HT-29 (cell line): ENCODE measurements at places on chromosomes 12 and 14.
A peak's percentile ranks its signal among the peaks of the same experiment; 100 is the strongest.

GRCh38 chr12:71552728-71553501 lies 110.7 kb downstream of the ZFC3H1 start:
- DNase-seq, result no peak

DNA sequence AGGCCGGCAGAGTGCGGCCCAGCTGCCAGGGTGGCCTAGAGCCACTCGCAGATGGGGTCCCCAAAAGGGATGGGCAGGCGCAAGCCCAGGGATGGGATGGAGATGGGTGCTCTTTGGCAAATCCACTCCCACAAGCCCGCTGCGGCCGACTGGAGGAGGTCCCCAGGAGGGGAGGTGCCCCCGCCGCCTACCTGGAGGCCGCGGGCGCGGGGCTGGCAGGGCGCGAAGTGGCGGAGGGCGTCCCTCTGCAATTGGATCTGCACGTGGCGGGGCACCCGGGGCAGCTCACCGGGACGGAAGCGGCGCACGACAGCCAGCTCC lies 730 bp downstream of the PPP1R3E start:
- no peak for DNase-seq

GRCh38 chr14:76421662-76422061 lies 45.7 kb downstream of the ESRRB start:
- no peak for DNase-seq

- no peak for DNase-seq
Observed at GRCh38 chr12:29734305-29734704, 49.4 kb downstream of the TMTC1 start.

DNA sequence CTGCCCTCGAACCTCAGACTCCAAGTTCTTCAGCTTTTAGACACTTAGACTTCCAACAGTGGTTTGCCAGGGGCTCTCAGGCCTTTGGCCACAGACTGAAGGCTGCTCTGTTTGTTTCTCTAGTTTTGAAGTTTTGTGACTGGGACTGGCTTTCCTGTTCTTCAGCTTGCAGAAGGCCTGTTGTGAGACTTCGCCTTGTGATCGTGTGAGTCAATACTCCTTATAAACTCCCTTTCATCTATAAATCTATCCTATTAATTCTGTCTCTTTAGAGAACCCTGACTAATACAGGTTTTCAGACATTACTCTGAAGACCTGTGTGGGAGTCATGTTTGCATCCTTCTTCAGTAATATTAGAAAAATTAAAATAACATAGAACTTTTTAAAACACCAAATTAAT lies 289.1 kb downstream of the RMST start:
- peak; percentile 12 for DNase-seq

- no peak for DNase-seq
Observed at GRCh38 chr14:31893221-31893757, 183.8 kb upstream of the ARHGAP5 start.

- DNase-seq, result no peak
Observed at GRCh38 chr14:37318938-37319337, 121.2 kb downstream of the MIPOL1 start.

DNA sequence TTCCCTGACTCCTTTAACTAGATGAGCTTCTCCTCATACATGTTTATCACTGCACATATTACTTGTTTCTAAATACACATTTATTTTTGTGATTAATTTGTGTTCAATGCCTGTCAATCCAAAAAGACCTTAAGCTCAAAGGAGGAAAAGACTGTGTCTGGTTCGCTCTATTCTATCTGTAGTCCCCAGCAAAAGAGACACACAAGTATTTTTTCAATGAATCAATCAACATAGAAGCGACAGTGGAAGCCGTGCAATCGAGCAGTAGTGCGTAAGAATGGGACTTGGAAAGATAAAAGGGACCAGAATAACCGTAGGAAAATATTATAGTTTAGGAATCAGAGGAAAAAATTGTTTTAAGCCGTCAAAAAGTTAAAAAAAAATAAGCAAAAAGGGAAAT lies 951 bp downstream of the WDHD1 start:
- DNase-seq, result no peak

DNA sequence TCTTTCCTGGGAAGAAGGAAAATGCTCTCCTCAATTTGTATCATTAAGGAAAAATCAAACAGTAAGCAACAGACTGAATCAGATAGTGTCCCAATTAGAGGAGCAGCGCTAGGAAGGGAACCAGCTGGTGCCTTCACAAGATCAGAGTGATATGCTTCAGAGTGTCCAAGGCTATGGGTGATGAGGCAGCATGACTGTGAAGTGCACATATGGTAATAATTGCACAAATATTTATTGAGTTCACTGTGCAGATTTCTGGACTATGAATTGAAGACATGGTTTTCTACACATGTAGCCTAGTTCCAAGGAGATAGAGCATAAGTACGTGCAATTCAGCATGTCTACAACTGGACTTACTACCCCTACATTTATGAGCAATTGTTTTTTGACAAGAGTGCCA lies 78.8 kb upstream of the EVL start:
- DNase-seq, result no peak

DNA sequence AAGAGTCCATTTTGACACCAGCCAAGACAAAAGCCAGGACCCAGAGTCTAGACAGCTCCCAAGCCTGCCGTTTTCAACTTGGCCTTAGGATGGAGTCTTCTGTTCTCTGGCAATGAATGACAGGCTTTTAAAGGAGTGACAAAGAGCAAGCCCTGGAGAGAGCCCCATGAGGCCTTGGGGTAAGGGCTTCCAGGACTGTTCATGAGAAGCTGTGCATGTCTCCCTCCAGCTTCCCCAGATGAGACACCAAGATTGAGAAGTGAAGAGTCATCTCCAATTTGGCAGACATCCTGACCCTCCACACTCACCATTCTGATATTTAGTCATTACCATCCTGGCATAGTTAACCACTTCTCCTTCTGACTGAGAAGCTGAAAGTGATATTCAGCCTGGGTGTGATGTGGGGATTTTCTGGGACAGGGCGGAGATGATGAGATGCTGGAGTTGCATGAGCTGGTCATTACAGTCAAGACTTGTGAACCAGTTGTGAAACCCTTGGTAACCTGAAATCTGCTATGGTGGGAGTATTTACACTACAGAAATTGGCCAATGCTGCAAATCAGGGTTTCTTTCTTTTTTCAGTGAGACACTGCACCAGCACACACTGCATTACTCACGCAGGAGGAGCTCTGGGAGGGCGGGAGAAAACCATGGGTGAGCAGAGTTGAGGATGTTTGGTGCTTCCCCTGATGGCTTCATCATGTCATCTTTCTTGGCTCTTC lies 77.8 kb downstream of the VCPKMT start:
- no peak for DNase-seq

DNA sequence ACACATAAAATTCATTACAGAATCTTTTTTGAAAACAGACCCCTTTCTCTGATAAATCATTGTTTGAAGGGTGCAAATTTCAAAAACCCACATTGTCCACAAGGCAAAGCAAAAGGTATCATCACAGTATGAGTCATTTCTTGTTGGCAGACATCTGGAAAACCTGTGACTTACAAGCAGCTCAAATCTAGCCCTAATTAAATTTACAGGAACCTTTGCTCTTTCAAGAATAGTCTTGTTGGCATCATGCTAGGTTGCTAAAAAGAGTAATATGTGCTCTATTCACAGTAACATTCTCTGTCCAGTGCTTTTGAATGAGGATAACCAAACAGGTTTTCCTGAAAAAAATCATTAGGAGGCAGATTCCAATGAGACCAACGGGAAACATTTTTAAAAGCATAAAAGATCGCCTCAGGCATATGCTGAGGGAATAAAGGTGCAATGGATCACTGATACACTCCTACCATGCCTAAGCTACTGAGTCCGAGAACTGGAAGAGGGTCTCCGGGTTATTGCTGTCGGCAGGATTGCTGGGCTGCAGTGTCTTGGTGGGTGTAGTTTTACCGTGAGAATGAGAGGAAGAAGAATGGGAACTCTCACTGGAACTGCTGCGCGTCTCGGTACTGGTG lies 55.5 kb upstream of the TTC7B start:
- DNase-seq, result no peak

DNA sequence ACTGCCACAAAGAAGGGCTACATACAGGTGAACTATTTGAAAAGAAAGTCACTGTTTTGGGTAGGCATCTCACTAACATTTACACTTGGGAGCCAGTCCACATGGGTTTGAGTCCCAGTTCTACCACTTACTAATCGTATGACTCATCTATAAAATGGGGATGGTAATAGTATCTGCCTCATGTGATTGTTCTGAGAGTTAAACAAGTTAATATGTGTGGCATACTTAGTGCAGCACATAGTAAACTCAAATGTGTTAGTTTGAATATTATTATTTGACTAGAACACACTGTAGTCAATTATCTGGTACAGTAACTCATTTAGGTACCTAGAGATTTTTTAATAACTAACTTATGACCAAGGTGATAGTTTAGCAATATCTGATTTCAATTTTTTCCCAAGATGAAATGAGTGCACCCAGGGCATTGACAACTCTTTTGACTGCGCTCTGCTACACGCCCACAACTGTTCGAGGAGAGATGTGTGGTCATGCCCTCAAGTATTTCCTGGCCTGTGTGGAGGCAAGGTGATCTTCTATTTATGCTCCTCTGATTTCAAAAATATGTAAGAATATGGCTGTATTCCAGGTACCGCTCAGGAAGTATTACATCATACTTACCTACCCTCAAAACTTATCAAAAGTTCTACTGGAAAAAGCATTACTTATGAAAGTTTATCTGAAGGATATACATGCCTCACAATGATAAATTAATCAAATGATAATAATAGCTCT lies 210.6 kb upstream of the EGLN3 start:
- no peak for DNase-seq

GRCh38 chr12:1575408-1576401 lies 18.7 kb downstream of the FBXL14 start:
- DNase-seq, result peak; percentile 41

DNA sequence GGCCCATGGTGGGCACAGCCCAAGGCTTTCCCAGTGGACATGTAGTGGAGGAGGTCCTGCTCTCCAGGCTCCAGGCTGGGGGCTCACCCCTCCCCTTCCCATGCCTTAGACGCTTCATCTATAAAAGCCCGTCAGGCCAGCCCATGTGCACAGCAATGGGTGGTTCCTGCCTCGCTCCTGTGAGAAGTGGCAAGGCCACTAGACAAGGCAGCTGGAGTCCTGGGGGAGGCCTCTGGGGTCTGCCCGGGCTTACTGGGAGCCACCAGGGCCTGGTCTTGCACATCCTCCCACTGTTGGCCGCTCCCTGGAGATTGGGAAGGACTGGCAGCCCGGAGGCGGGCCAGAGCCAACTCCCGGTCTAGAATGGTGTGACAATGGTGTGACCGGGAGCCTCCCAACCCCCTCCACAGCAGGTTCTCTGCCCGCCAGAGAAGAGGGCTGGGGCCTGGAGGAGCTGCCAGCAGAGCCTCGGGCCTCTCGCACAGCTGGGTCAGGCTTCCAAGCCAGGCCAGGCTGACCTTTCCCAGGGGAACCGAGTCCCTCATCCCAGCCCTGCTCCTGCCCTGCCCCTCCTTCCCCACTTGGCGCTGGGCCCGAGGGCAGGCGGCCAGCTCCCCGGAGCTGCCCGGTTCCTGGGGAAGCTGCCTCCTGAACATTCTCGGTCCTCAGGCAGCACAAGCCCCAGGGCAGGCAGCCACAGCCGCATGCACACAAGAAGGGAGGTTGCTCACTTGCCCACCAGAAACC lies 97.9 kb downstream of the RFLNA start:
- peak; percentile 82 for DNase-seq

- no peak for DNase-seq
Observed at GRCh38 chr14:52314595-52315354, 663 bp downstream of the PTGER2 start.

GRCh38 chr12:46958599-46959290 lies 120.7 kb upstream of the PCED1B start:
- DNase-seq, result no peak

- DNase-seq, result no peak
Observed at GRCh38 chr14:74792249-74793039, 29.3 kb downstream of the YLPM1 start.

DNA sequence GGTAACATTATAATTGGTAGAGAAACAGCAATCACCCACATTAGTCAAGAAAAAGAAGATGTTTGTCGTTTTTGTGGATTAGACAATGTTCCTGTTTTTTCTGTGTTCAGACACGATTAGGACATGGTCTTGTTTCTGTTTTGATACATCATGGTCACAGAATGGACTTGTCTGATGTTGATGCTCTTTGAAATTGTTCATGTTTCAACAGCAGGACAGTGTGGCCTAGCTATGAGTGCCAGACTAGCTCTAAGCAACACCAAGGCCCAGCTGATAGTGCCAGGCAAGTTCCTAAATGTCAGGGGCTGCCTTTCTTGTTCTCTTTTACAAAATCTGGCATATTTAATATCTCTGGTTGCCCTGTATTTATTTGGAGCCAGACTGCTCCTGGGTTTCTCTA lies 40.9 kb upstream of the TOMM20L start:
- no peak for DNase-seq

GRCh38 chr14:73235531-73236155 lies 1.7 kb upstream of the PAPLN start:
- DNase-seq, result no peak

DNA sequence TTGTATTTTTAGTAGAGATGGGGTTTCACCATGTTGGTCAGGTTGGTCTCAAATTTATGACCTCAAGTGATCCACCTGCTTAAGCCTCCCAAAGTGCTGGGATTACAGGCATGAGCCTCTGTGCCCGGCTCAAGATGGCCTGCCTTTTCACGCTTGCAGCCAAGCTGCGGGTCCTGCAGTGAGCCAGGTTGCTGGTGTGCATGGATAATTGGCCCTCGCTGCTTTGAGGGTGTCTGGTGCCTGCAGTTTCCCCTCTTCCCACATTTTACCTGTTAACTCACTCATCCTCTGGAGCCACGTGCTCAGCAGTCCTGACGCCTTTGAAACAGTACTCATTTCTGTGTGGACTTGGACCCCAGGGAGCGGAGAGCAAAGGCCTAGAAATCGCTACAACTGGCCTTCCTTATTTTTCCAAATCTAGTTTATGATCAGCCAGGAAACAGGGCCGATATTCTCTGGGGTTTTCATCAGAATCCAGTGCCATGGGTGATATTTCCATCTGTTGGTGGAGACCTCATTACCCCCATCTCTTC lies 42.2 kb downstream of the TPCN1 start:
- DNase-seq, result no peak

GRCh38 chr12:28780960-28781359 lies 368.1 kb upstream of the FAR2 start:
- DNase-seq, result no peak

- DNase-seq, result no peak
Observed at GRCh38 chr12:131867891-131868675, 26.3 kb upstream of the ULK1 start.
